ENCODE measurements at places on chromosomes 3 and 15.

DNA sequence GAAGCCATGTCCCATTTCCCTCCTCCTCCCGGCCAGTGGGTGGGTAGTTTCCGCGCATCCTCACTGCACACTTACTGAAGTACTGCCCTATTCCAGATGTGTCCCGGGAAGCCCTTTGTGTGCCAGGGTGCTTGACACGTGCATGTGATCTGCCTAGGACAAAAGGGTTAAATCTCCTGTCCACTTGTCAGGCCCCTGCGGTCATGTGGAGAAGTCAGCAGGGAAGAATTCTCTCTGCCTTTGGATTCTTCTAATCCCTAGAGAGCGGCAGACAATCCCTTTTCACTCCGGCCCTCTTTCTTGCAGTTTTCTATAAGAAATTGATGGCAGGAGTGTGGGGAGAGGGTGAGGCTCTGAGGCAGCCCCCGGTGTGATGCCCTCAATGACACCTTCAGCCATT lies 19.8 kb downstream of the ST8SIA2 start:
- no peak for DNase-seq

GRCh38 chr15:77335298-77335697 lies 84.6 kb downstream of the PEAK1 start:
- no peak for DNase-seq

DNA sequence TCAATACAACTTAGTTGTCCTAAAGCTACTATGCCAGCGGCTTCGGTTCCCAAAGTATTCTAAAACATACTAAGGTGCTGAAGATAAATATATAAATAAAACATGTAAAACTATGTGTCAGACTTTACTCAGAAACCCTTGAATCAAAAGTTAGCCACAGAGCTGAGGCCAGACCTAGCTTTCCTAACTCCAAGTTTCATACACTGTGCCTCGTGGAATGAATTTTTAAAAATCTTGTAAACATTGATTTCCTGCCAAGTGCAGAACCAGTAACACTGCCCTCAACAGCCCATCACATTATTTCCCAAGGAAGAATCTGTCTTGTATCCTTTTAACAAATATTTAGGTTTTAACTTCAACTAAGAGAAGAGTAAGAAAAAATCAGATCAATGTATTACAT lies 36.4 kb downstream of the TAMM41 start:
- no peak for DNase-seq

DNA sequence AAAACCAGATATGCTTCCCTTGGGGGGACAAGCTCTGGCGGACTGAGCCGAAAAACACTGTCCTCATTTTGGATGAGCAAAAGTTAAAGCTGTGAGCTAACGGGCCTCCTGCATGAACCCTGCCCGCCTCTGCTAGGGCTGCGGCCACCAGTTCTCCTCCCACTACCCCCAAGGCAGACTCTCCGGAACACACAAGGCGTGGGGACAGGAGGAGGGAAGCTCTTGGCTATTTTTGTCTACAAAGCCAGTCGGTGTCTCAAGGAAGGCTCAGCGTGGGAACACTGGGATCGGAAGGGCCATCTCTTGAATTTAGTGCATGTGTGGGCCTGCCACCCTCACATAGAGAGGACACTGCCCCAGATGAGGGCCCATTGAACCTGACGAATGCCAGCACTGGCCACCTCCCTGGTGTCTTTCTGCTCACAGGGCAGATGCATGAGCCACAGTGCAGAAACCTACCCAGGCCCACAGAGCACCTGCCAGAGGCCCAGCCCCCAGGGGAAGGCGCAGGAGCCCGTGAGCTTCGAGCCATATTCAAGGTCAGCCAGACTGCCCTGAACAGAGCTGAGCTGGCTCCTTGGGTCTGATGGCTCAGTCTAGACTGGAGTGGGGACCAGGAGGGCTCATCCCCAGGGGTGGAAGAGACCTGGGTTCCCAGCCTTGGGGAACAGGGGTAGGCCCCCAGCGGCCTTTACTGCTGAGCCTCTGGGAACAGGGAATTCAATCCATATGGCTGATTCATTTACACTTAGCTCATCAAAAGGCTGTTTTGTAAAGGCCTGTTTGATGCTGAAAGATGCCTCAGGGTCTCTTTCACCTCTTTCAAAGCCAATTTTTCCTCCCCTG lies 38.3 kb downstream of the HCN4 start:
- DNase-seq, result no peak

DNA sequence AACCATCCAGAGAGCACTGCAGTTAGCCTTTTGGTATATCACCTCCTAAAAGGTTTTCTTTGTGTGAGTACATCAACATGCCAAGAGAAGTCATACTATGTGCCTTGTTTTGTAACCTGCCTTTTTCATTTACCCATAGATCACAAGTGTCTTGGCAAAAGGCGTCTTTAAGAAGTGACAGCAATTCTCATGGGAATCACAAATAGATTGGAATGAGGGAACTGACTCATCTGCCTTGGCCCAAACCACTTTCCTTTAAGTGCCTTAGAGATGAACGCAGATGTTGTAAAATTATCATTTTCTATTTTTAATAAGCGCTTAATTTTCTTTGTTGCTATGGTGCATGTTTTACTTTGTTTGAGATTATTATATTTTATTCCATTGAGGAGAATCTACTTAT lies 20.7 kb upstream of the POMGNT2 start:
- DNase-seq, result no peak

GRCh38 chr15:39580485-39581241 lies at the start of gene THBS1:
THBS1 (plus strand) TSS chr15:39581079; CDS start chr15:39581858, 779 bp downstream.
- DNase-seq, result no peak

- no peak for DNase-seq
These were observed 477.1 kb downstream of the MAGI1 start for GRCh38 chr3:65561617-65562016.

DNA sequence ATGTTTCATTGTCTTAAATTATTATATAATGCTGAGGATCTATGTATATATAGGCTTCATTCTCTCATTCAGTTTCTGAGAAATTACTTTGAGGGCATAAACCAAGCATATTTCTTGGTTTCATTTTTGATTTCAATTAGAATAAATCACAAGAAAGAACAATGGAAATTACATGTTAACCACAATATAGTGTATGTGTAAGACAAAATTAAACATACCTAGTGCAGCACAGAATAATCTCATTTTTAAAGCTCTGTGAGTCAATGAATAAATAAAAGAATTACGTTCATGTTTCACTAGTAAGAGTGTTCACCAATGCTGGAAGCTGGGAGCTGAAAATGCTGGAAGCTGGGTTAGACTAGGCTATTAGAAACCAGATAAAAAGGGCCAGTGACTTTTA lies 72.8 kb downstream of the UBE3A start:
- no peak for DNase-seq

GRCh38 chr3:68135067-68135466 lies 480.7 kb upstream of the SUCLG2 start:
- DNase-seq, result no peak

DNA sequence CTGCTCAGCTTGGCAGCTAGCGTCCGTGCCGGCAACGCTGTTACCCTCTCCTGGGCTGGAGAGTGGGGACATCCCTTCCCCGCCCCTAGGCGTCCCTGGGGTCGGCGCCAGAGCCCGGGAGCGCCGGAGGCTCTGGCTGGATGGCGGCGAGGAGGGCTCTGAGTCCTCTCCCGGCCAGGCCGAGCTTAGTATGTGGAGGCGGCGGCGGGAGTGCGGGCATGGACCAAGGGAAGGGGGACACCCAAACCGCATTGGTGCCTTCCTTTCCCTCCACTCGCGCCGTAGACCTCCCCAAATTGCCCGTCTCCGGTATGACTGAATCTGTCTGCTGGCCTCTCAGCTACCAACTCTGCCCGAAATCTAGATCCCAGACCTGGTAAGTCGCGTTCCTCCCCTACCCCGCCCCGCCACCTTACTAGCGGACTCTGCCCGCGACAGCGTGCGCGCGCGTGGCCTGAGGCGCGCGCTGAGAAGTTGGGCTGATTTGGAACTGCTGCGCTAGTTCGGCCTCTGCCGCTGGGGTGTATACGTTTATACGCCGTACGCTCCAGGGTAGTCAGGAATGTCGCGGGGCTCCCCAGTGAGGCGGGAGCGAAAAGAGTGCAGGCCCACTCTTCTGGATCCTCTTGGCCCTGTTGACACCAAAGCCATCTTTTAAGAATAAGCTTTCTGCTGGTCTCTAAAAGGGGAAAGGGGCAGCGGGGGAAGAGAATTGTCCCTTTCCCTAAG lies 12.2 kb downstream of the ZIC1 start:
- DNase-seq, result no peak

DNA sequence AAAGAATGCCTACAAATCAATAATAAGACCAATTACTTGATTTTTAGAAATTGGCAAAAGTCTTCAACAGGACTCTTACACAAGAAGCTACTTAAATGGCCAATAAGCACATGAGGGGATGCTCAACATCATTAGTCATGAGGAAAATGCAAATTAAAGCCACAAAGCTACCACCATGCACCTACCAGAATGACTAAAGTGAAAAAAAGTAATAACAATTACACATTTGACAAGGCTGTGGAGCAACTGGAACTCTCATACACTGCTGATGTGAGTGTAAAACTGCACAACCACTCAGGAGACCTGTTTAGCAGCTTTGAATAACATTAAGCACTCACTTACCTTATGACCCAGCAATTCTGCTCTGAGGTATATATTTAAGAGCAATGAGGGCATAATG lies 68.4 kb downstream of the PPCDC start:
- no peak for DNase-seq

DNA sequence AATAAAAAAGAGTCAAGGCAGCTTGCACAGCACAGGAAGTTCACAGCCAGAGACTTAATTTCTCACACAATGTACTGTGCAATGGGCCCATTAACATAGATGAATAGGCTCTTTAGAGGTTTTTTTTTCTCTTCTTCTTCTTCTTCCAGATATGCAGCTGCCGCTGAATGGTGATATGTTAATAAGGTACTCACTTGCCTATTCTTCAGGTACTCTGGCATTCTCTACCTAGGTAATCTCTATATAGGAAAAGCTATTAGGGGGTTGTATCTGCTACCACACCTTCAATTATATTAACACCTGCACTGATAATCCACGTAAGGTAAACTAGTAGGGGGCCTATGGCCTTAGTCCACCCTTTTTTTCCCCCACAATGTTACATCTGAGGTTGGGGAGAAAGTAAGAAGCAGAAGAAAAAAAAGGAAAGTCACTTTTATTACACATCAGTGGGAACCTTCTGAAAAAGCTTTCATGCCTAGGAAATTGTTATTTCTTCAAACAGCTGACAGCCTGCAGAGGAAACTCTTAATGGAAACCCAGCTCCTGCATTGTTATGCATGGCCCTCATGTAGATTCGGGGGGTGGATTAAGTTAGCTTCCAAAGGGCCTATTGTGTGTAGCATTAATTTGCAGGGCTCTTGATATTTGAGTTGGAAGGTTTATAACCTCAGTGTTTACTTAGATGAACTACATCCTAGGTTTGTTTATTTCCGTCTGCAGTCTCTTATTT lies 525.5 kb downstream of the ZIC1 start:
- no peak for DNase-seq

DNA sequence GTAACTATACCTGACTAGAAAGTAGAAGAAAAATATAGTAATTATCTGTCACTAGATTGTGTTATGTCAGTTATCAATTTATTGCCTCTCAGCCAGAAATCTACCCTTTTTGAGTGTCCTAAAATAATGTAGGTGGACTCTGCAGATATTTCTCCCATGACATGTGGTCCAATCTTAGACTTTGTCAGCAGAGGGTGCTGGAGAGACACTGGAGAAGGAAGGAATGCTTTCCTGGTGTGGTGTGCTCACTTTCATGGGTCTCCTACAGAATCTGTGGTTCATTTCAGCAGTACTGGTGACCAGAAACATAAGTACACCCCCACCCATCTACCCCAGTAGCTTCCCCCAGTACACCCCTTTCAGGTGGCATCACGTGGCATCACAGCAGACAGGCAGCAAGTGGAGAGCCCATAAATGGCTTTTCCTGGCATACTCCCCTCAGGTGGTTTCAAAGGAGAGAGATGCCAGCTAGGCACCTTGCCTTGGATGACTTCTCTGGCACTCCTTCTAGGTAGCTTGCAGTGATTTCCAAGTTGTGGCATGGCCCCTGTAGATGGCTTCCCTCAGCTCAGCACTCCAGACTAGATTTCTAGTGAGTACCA lies 114.7 kb downstream of the GADL1 start:
- DNase-seq, result no peak

- no peak for DNase-seq
These were observed 7.2 kb downstream of the TMOD2 start for GRCh38 chr15:51758645-51759044.

- no peak for DNase-seq
These were observed 1.6 kb upstream of the DNAH1 start for GRCh38 chr3:52314489-52314888.

GRCh38 chr15:88509321-88509720 lies 37.2 kb downstream of the DET1 start:
- DNase-seq, result no peak

DNA sequence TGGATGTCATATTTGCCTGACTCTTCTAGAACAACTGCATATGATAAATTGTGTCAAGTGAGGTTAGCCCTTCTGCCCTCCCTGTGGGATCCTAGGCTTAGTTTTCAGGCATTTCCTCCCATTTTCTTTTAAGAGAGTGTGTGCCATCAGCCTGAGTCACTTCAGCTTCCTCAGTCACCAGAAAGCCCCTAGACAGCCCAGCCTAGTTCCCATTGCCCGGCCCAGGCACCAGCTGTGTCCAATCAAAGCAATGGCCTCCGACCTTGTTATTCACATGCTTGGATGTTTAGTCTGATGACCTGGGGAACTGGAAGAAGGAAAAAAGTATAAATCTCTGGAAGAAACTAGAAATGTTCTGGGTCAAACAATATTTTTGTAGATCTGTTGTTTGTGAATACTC lies 221.9 kb upstream of the LRIG1 start:
- no peak for DNase-seq

Data from effector CD8-positive, alpha-beta T cell (primary cell).